Thyroid gland (tissue), 4 donors: ENCODE measurements at places on chromosomes 12 and 14.

DNA sequence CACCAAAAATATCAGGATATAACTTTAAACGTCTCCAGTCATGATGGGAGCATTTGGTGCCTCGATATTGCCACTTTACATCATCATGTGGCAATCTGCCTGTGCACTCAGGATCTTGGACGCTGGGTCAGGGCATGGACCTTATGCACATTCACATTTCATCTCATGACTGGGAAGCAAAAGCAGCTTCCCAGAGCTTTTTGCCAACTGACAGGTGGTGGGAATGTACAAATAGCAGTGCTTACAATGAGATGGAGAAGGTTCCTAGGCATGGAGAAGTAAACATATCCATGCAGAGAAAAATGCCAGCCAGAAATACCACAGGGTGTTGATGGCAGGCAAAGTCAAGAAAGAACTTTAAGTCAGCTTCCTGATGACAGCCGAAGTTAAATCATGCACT is 30.3 kb downstream of the EFCAB11 start:
- no peak for DNase-seq

- DNase-seq = peak; percentile 55
These were observed at the start of gene PDZRN4 for GRCh38 chr12:41188058-41188840. Gene PDZRN4 (plus strand): TSS chr12:41188320.

- no peak for DNase-seq
These were observed 1282.2 kb upstream of the USP15 start for GRCh38 chr12:60977966-60978365.

- DNase-seq = peak; percentile 62
These were observed 16.5 kb downstream of the NINJ2 start for GRCh38 chr12:646442-647384.

GRCh38 chr14:95480887-95481226 is 35.6 kb downstream of the SYNE3 start:
- no peak for DNase-seq

DNA sequence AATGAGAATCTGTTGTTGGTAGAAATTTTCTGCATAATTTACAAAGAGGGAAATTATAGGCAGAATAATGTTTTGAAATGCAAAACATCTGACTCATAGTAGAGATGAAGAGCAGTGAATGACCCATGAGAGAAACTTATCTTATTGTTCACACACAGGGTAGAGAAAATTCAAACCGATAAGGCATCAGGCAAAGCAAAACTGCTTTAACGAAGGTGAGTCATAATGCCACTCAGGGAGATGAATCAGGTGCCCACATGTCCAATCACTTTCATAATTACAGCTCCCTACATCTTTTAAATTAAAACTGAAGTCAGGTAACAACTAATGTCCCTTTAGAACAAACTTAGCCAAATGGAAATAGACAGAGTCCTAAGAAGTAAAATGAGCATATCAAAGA is 265.6 kb upstream of the GARIN6 start:
- no peak for DNase-seq

- DNase-seq = peak; percentile 10
These were observed 413.8 kb upstream of the SOX5 start for GRCh38 chr12:24363177-24363754.

DNA sequence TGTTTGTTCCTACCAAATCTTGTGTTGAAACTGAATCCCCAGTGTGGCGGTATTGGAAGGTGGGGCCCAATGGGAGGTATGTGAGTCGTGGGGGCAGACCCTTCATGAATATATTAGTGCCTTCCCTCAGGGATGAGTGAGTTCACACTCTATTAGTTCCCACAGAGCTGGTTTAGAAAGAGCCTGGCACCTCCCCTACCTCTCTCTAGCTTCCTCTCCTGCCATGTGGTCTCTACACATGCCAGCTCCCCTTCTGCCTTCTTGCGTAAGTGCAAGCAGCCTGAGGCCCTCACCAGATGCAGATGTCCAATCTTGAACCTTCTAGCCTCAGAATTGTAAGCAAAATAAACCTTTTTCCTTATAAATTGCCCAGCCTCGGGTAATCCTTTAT is 105.8 kb downstream of the SPTSSA start:
- no peak for DNase-seq

- no peak for DNase-seq
These were observed 95.1 kb downstream of the LLPH start for GRCh38 chr12:66035288-66035966.

- DNase-seq = no peak
These were observed 330.6 kb upstream of the NAV3 start for GRCh38 chr12:77500089-77500488.

DNA sequence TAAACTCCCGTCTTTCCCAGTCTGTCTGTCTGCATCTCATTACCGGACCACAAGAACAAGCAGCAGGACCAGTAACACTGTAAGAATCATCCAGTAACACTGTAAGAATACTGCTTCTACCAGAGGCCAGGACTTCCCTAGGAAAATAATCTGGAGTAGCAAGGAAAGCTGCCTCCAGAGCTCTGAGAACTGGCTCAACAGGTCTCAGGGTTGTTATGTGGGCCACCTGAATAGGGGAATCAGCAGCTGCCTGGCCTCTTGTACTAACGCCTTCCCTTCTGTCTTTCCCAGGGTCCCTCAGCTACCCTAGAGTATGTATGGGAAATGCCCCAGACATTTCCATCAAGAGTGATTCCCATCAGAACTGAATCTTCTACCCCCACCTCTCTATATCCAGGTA is 954 bp upstream of the SLC39A2 start:
- DNase-seq = no peak

GRCh38 chr14:101460521-101460920 is 100.8 kb upstream of the DIO3 start:
- no peak for DNase-seq

DNA sequence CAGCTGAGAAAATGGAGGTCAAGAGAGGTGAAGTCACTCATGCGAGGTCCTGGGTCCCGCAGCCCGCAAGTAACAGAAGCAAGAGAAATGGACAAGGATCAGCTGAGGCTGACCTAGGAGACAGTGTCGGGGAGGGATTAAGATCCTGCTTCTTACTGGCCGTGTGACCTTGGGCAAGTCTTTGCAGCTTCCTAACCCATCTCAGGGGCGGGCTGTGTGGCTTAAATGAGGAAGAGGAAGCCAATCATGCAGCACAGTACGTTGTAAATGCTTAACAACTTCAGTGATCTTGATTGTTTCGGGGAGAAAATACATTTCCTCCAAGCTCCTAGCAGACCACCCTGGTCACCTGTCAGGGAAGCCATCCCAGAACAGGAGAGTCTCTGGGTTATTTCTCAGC is 7.1 kb upstream of the PGF start:
- no peak for DNase-seq

DNA sequence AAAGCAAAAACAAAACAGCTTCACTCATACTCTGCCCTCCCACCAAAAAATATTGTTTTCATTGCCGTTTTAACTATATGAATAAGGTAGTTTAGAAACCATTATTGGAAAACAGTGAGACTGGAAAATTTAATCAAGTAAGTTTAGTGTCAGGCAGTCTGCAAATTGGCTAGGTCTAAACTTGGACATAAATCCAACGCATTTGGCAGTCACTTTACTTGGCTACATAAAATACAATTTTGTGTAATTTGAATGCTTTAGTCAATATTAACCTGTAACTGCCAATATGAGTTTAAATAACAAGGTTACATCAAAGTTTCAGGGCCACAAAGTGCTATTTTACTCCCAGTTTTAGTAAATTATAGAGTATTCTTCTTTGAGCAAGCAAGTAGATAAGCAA is 202.3 kb upstream of the SLC38A2 start:
- no peak for DNase-seq

DNA sequence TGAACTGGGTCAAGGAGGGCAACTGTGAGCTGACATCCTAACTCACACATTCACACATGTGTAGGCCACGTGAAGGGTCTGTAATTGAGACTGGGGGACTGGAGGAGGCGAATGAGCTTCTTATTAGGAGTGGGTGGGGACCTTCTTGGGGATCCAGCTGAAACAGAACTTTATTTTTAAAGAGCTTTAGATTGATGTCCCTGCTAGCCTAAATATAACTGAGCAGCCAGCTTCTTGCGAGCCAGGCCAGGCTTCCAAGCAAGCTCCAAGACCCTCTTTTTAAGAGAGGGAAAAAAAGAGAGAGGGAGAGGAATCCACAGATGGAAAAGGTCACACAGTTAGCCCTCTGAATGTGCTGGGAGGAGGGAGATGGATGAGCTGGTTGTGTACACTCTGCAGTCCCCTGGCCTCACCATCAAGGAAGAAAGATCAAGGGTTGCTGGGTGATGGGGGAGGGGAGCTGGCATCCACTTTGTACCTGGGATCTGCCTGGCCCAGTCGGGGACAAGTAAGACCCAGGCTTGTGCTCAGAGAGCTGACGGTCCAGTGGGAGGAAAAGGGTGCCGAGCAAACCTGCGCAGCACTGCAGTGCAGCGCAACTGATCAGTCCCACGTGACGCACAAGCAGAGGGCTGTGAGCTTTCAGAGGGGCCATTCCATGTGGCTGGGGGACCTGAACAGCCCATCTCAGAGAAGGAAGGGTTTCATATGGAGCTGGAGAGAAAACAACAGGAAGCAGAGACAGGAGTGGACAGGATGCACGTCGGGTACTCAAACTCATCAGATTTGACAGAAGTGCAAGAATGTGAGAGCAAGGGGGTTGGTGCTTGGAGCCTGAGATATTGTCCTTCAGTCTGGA is 154.5 kb downstream of the ZFP36L1 start:
- DNase-seq = peak; percentile 34
